ENCODE measurements at places on chromosomes 16 and 17.
A peak's percentile ranks its signal among the peaks of the same experiment; 100 is the strongest.

DNA sequence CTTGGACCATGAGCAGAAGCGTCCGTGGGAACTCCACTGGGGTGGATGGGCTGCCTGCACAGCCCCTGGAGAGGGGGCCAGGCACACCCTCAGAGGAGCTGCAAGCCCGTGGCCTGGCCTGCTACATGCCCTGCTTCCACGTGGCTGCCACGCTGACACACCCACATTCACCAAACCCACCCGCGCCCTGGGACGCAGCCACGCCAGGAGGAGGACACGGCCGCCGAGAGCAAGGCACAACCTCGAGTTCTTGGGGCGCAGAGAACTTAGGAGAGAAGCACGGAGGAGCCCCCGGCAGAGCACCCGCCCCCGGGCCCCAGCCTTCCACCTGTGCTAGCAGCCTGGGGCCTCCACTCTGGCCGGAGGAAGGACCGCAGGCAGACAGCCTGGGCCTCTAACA is 18.8 kb downstream of the CASKIN1 start:
- DNase-seq, result no peak

- DNase-seq, result peak; percentile 17
These were observed 735 bp downstream of the ZNF652 start for GRCh38 chr17:49361129-49361901.

- no peak for DNase-seq
These were observed 18.2 kb upstream of the NOS2 start for GRCh38 chr17:27818401-27819105.

- DNase-seq, result no peak
These were observed 26.5 kb upstream of the ARL6IP1 start for GRCh38 chr16:18827890-18828289.

- DNase-seq, result peak; percentile 13
These were observed 6.0 kb downstream of the CAPNS2 start for GRCh38 chr16:55572439-55572838.

- no peak for DNase-seq
These were observed 102.8 kb downstream of the IRX5 start for GRCh38 chr16:55033225-55034156.

- no peak for DNase-seq
These were observed 23.3 kb upstream of the SLC12A3 start for GRCh38 chr16:56841659-56842058.

GRCh38 chr17:79000396-79001189 is 9.0 kb downstream of the CANT1 start:
- DNase-seq, result no peak

DNA sequence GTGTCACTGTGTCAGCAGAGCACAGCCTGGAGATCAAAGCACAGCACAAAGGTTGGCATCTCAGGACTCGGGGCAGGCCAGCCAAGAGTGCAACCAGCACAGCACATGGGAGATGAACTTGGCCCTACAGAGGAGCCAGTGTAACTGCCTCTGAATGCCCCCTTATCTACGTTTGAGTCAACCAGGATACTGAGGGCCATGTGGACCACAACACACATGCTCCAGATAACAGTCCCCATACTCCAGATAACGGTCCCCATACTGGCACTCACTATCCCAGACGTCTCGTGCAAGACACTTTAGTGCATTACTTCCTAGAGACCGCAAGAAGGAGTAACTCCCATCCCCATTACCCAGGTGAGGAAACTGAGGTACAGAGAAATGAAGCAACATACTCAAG is 88.2 kb downstream of the XYLT1 start:
- no peak for DNase-seq

DNA sequence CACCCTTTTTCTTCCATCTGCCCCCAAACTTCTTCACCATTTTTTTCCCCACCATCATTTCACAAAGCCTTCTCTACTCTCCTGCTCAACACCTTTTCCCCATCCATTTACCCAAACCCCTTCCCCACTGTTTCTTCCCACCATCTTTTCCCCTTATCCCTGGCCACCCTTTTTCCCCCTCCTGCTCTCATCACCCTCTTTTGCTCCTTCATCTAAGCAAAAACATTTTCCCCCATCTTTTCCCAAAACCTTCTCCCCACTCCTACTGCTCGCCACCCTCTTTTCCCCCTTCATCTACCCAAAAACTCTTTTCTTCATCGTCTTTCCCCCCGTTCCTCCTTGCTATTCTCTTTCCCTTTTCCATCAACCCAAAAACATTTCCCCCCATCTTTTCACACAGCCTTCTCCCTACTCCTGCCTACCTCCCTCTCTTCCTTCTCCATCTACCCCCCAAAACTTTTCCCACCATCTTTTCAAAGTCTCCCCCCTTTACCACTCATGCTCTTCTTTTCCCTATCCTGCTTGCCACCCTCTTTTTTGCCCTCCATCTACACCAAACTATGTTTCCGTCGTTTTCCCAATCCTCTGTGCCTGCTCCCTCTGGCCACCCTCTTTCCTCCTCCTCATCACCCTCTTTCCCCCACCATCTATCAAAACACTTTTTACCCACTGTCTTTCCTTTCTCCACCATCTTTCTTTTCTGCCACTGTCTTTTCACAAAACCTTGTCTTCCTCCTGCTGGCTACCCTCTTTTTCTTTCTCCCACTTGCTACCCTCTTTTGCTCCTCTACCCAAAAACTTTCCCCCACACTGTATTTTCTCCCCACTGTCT is 205.8 kb upstream of the WSB1 start:
- DNase-seq, result no peak

GRCh38 chr16:67763066-67763465 is 43.3 kb downstream of the RANBP10 start:
- DNase-seq, result no peak

DNA sequence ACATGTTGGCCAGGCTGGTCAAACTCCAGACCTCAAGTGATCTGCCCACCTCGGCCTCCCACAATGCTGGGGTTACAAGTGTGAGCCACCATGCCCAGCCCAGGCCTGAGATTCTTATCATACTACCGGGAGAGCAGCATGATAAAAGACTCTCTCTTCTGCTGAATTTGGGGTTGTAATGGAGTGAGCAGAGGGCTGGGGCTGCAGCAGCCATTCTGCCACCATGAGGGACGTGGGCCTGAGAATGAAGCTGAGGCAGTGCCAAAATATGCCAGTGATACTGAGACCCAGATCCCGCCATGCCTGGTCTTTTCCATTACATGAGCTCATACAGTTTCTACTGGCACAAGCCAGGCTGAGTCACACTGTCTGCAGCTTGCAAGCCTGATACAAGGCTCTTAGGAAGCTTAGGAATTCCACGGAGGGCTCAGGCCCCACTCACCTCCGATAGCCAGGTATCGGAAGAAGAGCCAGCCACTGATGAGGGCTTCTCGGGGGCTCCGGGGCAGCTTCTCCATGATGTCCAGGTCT is 19.6 kb upstream of the P2RX1 start:
- peak; percentile 22 for DNase-seq

DNA sequence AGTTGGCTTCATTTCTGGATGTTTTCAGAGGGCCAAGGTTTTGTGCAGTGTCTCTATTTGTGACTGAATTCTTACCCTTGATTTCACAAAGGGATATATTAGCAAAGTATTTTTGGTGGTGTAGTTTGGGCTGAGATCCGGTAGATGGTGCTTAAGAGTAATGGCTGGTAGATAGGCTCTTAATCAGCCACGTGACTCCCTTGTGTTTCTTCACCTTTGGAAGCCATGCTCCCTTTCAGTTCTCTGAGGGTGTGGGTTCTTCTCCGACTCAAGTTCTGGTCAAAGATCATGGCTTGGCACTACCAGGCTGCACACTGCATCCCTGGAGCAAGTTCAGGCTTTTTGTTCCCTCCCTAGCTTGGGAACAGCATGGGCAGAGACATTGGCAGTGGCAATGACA is 887.3 kb downstream of the CDH8 start:
- DNase-seq, result no peak

DNA sequence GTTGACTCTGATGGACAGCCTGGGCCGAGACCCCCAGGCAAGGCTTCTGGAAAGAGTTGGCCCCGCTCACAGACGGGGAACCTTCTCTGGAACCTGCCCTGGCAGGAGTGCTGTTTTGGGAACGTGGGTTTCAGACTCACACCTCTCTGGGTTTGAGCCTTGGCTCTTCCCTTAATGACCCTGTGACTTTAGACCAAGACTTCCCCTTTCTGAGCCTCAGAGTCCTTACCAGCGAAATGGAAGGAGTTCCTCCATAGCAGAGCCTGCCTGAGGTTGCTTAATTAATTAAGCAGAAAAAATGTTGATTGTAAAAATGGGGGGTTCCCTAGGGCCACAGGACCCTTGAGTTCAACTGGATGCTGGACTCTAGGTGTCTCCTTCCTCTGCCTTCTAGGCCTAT is 408.2 kb downstream of the SEC14L1 start:
- DNase-seq, result no peak
